CD8-positive, alpha-beta memory T cell (primary cell): ENCODE measurements at places on chromosomes 2 and 18.

GRCh38 chr2:56185101-56185581 lies 1.4 kb downstream of the CCDC85A start:
- DNase-seq: no peak

DNA sequence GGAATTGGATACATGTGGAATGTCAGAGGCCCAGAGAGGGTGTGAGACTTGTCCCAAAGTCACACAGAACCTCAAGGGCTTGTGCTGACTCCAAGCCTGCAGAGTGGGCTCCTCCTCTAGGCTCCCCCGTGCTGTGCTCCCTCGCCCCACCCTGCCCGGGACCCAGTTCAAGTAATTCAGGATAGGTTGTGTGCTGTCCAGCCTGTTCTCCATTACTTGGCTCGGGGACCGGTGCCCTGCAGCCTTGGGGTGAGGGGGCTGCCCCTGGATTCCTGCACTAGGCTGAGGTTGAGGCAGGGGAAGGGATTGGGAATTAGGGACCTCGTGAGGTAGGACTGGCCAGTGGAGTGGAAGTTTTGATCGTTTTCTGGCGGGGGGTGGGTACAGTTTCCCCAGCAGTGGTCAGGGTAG lies 2.8 kb downstream of the CTDSP1 start:
- no peak for DNase-seq

DNA sequence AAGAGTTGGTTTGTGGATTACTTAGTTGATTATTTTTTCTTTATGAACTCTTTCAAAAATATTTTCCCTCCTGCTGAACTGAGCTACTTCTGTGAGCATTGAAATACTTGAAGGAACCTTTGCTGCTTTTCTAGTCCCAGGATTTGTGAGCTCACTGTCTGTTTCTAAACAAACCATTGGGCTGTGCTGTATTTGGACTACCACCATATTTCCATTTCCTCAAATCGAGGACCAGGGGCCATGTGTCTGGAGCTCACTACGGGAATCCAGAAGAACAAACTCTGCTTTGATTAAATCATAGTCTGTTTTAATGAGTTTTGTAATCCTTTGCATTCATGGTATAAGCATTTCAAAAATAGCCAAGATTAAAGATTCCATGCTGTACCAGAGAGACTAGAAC lies 1.3 kb downstream of the MRPL33 start:
- no peak for DNase-seq

DNA sequence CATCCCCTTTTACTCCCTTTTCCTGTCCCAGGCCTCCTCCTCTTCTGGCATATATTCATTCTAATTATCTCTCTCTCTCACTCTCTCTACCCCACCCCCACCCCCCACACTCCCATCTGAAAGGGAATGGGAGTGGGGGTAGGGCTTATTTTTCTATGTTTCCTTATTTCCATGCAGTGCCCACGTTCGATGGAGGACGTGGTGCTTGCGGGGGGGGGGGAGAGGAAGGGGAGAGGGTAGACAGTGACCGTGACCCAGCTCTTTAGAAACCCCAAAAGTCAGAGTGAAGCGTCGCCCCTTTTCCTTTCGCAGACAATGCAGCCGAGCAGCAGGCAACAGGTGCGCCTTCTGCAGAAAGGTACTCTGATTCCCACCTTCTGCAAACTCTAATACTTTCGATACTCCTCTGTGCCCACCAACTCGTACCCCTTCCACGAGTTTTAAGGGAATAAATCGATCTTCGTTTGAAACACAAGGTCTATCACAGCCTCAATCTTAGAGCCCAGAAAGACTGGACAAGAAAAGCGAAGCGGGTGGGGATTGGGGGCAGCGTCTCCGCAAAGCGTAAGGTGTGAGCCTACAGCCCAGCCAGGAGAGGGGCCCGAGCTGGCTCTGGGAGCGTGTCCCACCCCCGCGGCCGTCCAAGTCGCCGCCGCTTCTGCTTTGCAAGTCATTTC lies 891 bp upstream of the NR4A2 start:
- no peak for DNase-seq

GRCh38 chr2:65969161-65969560 lies 465.8 kb upstream of the MEIS1 start:
- DNase-seq: no peak

DNA sequence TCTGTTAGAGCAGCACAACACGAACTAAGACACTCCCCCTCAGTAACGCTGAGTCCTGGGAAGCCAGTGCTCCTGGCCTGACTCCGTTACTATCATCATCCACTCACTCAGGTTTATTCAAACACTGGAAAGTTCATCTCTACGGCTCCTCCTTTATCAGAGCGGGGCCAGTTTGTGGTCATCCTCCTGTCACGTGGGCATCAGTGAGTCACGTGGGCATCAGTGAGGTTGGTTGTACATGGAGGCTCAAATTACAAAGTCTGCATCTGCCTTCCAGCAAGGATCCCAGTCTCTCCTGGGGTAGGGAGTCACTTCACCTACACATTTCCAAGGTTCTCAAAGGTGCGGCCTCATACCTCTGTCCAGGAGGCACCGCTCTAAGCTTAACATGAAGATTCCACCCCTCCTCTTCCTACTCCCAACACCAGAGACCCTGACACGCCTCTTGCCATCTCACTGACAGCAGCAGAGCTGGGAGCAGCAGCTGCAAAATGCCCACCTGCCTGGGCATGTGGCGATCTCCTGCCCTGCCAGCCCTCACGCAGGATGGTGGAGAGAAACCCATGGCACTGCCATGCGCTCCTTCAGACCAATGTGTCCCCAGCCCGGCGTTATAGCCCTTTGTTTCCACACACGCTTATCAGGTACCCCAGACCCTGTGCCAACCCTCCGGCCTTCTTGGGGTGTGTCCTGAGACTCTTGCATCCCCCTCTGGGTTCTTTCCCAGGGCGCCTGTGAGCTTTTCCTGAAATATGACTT lies 99.2 kb upstream of the PTPRM start:
- DNase-seq: no peak

DNA sequence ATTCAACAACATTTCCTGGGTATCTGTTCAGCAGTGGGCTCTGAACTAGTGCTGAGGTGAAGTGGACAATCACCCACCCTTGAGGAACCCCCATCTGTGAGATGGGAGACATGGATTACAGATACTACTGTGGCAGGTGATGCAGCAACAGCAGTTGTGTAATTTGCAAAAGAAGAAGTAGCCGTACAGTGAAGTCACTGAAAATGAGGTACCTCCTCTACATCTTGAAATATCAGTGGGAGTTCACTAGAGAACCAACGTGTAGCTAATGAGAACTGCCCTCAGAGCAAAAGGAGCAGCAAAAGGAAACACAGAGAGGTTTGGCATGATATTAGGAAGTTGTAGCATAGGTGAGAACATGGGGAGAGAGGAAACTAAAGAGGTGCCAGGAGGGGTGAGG lies 41.3 kb downstream of the VSNL1 start:
- no peak for DNase-seq

DNA sequence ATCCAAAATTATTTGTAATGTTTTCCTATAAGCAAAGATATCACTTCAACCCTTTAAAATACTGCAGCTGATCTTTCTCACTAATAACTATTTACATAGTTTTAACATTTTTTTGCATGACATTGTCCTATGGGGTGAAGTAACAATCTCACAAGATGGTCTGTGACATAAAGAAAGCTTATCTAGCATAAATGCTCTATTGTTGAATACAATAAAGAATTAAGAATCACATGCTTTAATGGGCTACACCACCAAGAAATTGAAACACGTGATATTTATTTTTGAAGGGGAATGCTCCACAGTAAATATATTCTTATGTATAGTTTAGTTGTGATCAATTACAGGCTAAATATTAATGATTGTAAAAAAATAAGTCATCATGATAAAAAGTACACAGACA lies 441.1 kb downstream of the PTH2R start:
- no peak for DNase-seq

- DNase-seq: no peak
Observed at GRCh38 chr18:415617-416612, 84.6 kb downstream of the COLEC12 start.

DNA sequence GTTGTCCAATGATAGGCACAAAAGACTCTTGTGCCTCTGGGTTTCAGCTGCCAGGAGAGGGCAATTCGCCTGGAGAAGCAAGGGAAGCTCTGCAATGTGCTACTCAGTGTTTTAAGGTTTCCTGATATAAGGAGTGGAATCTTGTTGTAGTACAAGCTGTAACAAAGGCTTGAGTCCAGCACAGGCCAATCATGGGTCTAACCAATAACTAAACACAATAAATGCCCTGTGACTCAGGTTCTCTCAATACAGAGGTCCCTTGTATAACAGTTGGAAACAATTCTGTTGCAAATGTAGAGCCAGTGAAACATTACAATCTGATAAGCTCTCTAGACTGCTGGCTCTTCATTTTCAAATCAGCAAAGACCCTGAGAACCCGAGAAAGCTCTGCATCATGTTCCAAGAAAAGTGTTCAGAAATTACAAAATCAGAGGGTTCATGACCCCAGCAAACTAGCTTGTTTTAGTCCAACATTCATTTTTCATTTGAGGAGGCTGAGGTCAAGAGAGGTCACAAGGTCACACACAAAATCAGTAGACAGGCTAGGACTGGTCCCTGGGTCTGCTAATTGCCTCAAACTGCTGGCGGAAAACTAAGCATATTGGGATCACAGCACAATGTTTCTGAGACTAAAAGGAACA lies 59.0 kb upstream of the DNMT3A start:
- no peak for DNase-seq

DNA sequence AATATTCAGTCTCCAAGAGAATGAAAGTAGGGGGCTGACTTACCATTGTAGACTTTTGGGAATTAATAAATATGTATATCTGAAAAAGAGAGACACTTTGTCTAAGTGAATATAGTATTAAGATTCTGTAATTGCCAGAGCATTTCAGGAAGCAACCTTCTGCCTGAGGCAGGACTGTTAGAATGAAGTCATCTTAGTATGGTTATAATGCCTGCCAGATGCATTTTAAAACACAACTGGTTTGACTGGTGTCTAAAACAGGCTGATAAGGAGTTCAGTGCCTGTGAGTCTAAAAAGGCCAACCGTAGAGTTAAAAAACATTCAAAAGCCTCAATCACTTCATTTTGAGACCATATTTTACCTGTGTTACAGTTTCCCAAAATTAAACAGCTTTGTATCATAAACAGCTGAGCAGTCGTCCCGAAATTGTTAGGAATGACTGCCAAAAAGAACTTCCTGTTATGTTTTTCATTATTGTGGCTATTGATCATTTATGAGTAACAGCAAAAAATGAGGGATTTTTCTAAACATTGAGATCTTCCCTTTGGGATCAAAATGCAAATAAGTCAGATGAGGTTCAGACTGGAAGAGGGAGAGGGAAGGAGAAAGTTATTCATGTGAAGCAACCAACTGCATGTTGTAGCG lies 443.9 kb downstream of the PID1 start:
- no peak for DNase-seq

DNA sequence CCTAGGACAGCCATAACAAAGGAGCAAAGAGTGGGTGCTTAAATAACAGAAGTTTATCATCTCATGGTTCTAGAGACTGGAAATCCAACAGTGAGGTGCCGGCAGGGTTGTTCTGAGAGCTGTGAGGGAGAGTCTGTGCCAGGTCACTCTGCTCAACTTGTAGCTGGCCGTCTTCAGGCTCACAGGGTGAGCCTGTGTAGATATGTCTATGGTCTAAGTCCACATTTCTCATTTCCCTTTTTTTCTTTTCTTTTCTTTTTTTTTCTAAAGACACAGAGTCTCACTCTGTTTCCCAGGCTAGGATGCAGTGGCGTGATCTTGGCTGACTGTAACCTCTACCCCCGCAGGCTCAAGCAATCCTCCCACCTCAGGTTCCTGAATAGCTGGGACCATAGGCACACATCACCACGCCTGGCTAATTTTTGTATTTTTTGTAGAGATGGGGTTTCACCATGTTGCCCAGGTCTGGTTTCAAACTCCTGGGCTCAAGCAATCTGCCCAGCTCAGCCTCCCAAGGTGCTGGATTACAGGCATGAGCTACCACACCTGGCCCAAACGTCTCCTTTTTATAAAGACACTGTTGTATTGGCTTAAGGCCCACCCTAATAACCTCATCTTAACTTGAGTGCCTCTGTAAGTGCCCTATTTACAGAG lies 142.2 kb downstream of the SP3 start:
- DNase-seq: no peak

DNA sequence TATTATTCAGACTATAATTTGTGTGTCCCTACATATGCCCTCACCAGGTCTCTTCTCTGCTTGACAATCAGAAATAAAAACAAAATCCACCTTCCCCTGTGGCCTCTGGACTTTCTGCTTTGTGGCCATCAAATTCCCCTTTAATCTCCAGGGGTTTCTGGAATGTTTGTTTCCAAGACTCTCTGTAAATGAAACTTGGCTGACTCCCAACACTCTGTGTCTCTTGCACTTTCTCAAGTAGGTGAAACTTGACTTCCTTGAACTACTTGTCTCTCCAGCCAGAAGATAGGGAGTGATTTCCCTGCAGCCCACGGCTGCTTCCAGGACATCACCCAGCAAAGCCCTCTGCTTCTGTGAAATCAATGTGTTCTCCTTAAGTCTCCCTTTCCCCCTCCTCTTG lies 54.1 kb upstream of the AQP4 start:
- DNase-seq: no peak

- no peak for DNase-seq
Observed at GRCh38 chr18:34901299-34901698, 139.9 kb upstream of the MAPRE2 start.

DNA sequence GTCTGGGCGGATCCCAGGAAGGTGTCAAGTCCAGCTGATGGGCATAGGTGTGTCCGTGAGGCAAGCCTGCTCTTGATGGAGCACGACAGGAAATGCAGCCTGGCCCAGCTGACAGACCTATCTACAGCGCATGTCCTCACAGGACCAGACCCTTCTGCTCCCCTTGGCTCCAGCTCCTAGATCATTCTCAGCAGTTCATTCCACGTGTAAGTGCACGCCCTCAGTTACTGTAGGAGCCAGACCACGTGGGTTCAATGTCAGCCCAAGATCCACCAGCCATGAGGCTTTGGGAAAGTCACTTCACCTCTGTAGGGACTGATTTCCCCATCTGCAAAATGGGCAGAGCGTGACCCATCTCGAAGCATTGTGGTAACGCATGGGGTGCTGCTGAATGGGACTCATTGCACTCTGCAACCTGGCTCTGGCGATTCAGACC lies 47.8 kb downstream of the TMEM17 start:
- no peak for DNase-seq

DNA sequence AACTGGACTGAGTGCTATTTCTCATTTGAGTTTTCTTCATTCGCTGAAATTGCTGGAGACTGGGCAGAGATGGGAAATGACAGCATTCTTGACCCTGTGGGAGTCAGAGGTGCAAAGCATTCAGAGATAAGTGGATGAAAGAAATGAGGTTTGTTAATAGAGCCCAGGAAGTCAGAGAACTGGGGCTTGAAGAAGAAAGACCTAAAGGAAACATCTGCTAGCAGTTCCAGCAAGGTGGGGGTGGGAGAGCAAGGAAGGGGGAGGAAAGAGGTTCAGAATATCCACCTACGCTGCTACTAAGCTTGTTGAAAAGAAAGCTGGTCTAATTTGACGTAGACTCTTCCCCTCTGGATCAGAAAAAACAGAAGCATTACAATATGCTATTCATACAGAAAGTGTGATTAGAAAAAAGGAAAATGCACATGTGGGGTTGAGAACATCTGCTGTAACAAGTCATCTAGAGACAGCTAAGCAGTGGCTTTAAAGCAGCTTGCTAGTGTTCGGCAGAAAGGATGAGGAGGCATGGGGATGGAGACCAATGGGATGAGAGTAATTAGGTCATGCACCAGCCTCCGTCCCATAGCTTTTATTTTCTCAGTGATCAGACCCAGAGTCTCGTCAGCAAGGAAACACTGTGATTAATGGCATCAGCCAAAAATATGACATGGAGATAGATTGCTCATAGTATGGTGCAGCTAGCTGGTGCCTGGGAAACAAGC lies 29.7 kb downstream of the NAB1 start:
- peak; percentile 6 for DNase-seq

GRCh38 chr2:51534166-51534565 lies 502.2 kb upstream of the NRXN1 start:
- DNase-seq: no peak

- no peak for DNase-seq
Observed at GRCh38 chr2:66689456-66690051, 254.6 kb downstream of the MEIS1 start.
